ENCODE measurements at places on chromosomes 12 and 14.

- no peak for DNase-seq
These were observed 4.8 kb downstream of the LACRT start for GRCh38 chr12:54629925-54630324.

GRCh38 chr12:15601210-15601800 is 187.9 kb downstream of the EPS8 start:
- no peak for DNase-seq

DNA sequence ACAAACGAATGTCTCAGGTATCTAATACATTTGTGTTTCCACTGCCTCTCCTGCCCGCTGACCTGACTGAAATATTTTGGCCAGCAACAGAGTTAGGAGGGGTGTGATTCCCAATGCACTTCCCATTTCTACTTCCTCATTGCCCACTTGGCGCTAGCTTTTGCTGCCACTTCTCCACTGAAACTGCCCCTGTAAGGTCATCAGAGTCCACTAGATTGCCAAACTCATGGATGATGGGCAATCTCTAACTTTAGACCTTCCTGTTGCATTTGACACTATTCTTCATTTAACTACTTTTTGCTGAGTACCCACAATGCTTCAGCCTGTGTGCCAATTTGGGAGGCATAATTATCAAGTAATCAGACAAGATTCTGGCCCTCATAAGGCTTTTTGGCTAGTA is 40.8 kb downstream of the GPR65 start:
- DNase-seq = no peak

DNA sequence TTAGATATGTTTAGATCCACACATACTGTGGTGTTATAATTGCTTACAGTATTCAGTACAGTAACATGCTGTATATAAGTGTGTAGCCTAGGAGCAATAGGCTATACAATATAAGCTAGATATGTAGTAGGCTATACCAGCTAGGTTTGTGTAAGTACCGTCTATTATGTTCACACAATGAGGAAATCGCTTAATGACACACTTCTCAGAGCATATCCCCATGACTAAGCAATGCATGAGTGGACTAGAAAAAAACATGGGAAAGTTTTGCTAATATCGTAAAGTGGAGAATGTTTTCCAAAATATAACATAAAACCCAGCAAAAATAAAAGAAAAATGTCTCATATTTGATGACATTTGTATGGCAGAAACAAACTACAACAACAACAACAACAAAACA is 27.3 kb downstream of the AKAP3 start:
- no peak for DNase-seq

GRCh38 chr14:88505621-88506020 is 49.2 kb downstream of the PTPN21 start:
- no peak for DNase-seq

- no peak for DNase-seq
These were observed 304 bp downstream of the KCTD10 start for GRCh38 chr12:109476807-109477184.

GRCh38 chr12:69240631-69240995 is 1.2 kb downstream of the CPSF6 start:
- DNase-seq = no peak

DNA sequence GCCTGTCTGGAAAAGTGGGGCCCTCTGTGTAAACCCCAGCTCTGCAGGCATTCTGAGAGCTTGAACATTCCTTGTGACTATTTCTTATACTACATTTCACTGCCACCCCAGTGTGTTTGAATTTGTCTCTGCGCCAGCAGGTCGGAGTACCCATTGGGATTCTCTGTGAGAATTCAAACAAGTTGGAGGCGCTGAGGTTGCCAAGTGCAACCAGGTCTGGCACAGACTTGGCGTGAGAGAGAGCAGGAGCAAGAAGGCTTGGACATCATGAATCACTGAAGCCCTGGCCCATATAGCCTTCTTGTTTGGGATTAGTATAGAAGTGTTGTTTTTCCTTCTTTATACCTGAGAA is 33.0 kb upstream of the ATP2A2 start:
- no peak for DNase-seq

DNA sequence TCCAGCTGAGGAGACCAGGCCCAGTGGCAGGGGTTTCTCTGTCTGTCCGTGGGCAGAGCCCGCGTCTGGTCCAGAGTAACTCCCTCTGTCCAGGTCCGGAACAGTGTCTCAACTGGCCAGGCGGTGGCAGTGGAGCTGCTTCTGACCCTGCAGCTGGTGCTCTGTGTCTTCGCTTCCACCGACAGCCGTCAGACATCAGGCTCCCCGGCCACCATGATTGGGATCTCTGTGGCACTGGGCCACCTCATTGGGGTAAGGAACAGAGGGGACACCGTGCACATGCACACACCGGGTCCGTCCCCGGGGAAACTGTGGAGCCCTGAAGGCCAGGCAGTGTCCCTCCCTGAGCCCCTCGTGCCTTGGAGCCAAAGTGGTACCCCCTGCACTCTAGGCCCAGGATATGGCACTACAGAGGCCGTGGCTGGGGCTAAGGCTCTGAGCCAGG is 1.5 kb downstream of the AQP6 start:
- peak; percentile 93 for DNase-seq

Measured in sigmoid colon (tissue), 7 donors.